ENCODE measurements at places on chromosomes 5 and 9. TPM values are rescaled to one million over a fixed set of nuclear protein-coding genes. Genes with fewer than 3 reads are reported as not detected.

ADAMTS2 gene
- total RNA-seq: not detected

PCAT7 gene
- total RNA-seq: not detected

HDAC3 gene
- total RNA-seq: 101 TPM

CNTNAP3 gene
- total RNA-seq: 0.71 TPM

SLC6A7 gene
- not detected for total RNA-seq

SPATA31D4 gene
- total RNA-seq: not detected

GABRG2 gene
- total RNA-seq: not detected

REEP2 gene
- total RNA-seq: 0.42 TPM

ZNF354C gene
- 6.3 TPM for total RNA-seq

OR13C4 gene
- not detected for total RNA-seq

- H3K4me1 ChIP-seq: peaks cover 33% of the 10 kb centered on the region
- peak overlapping the region; percentile 84 for H3K4me3 ChIP-seq
- H3K36me3 ChIP-seq: no peaks in the 10 kb centered on the region
Observed at GRCh38 chr9:69175486-69175885, 1.4 kb downstream of the TJP2 start.

- no peaks in the 10 kb centered on the region for H3K27me3 ChIP-seq
- H3K36me3 ChIP-seq: no peaks in the 10 kb centered on the region
- no peaks in the 10 kb centered on the region for H3K4me1 ChIP-seq
Observed at GRCh38 chr9:3850098-3850497, 324.3 kb upstream of the RFX3 start.

- H3K27me3 ChIP-seq: peaks cover 13% of the 10 kb centered on the region
- DNase-seq: no peak
- H3K27ac ChIP-seq: no peak overlapping the region
- H3K4me1 ChIP-seq: no peaks in the 10 kb centered on the region
- H3K36me3 ChIP-seq: no peaks in the 10 kb centered on the region
- H3K4me3 ChIP-seq: no peak overlapping the region
Observed at GRCh38 chr5:154110716-154111115, 71.9 kb downstream of the MFAP3 start.

DNA sequence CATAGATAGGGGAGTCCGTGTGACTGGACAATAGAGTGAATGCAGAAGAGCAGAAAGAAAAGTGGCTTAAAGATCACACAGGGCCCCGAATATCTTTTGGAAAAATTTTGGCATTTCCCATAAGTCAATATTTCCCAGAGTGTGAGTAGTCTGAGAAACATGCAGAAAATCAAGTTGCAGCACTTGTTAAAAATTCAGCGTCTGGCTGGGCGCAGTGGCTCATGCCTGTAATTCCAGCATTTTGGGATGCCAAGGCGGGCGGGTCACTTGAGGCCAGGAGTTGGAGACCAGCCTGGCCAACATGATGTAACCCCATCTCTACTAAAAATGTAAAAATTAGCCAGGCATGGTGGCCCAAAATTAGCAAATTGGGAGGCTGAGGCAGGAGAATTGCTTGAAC is 227.0 kb downstream of the DRD1 start:
- H3K36me3 ChIP-seq: no peaks in the 10 kb centered on the region
- H3K27ac ChIP-seq: no peak overlapping the region
- H3K27me3 ChIP-seq: peaks cover 5% of the 10 kb centered on the region

DNA sequence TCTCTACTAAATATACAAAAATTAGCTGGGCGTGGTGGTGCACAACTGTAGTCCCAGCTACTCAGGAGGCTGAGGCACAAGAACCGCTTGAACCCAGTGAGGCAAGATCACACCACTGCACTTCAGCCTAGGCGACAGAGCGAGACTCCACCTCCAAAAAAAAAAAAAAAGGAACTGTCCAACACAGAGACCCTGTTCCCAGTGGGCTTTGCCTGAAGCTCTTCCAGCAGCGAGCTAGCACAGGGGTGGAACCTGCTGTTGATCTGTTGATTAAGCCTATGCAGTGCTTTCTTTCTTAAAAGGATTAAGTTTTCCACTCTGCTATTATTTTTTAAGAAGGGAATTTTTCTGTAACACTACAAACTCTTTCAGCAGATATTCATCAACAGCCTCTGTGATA is 171.0 kb upstream of the TUT7 start:
- H3K4me3 ChIP-seq: no peak overlapping the region
- no peak overlapping the region for H3K27ac ChIP-seq
- DNase-seq: no peak
- peaks cover 2% of the 10 kb centered on the region for H3K27me3 ChIP-seq
- H3K4me1 ChIP-seq: no peaks in the 10 kb centered on the region

- H3K27me3 ChIP-seq: no peaks in the 10 kb centered on the region
- DNase-seq: no peak
- no peak overlapping the region for H3K4me3 ChIP-seq
- no peaks in the 10 kb centered on the region for H3K36me3 ChIP-seq
- no peaks in the 10 kb centered on the region for H3K4me1 ChIP-seq
Observed at GRCh38 chr9:116238776-116239340, 85.3 kb downstream of the PAPPA start.

DNA sequence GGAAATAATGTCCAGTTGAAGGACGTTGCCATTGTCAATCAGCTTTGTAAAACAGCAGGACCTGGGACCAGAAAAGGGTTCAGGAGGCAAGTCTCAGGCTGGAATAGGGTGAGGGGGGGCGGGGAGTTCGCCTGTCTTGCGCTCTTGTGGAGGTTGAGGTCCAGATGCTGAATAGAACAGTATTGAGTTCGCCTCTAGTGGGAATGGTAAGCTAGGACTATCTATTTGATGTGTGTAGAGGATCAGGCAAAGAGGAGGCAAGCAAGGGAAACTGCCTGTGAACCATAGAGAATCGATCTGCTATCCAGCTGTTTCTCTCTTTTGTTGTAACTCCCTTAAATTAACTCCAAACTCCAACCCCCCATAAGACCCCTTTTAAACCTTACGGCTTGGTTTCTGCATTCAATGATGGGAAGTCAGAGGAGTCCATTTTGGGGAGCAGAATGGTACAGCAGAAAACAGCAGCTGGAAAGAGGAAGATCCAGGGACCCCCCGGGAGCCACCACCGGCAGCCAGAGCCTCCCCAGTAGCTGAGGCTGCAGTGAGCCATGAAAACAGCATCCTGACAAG is 133.7 kb downstream of the SLC28A3 start:
- H3K27ac ChIP-seq: no peak overlapping the region
- no peak overlapping the region for H3K4me3 ChIP-seq
- H3K36me3 ChIP-seq: no peaks in the 10 kb centered on the region
- H3K4me1 ChIP-seq: no peaks in the 10 kb centered on the region
- peaks cover 4% of the 10 kb centered on the region for H3K27me3 ChIP-seq

DNA sequence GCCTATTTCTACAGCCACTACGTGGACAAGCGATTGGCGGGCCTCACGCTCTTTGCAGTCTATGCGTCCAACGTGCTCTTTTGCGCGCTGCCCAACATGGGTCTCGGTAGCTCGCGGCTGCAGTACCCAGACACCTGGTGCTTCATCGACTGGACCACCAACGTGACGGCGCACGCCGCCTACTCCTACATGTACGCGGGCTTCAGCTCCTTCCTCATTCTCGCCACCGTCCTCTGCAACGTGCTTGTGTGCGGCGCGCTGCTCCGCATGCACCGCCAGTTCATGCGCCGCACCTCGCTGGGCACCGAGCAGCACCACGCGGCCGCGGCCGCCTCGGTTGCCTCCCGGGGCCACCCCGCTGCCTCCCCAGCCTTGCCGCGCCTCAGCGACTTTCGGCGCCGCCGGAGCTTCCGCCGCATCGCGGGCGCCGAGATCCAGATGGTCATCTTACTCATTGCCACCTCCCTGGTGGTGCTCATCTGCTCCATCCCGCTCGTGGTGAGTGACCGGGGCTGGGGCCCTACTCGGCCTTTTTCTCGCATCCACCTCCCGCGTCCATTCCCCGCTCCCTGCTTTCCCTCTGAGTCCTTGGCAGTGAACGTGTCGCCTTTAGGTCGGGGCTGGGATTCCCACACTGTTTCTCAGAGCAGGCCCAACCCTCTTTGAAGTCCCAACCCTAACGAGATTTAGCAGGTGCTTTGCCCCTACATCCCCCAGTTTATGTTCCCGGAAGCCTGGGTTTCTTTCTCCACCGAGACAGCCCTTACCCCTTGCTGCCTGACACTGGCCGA is 1.8 kb downstream of the PTGER4 start:
- DNase-seq: peak; percentile 55
- peak overlapping the region; percentile 98 for H3K4me3 ChIP-seq
- peaks cover 68% of the 10 kb centered on the region for H3K4me1 ChIP-seq
- peak overlapping the region; percentile 92 for H3K27ac ChIP-seq
- H3K27me3 ChIP-seq: no peaks in the 10 kb centered on the region
- peaks cover 65% of the 10 kb centered on the region for H3K36me3 ChIP-seq

GRCh38 chr9:27475057-27475595 is 49.0 kb upstream of the IFNK start:
- H3K36me3 ChIP-seq: peaks cover 28% of the 10 kb centered on the region
- peaks cover 87% of the 10 kb centered on the region for H3K4me1 ChIP-seq
- no peak overlapping the region for H3K4me3 ChIP-seq
- DNase-seq: no peak
- no peak overlapping the region for H3K27ac ChIP-seq

GRCh38 chr5:173857234-173857633 is 30.9 kb upstream of the CPEB4 start:
- H3K4me3 ChIP-seq: no peak overlapping the region
- H3K4me1 ChIP-seq: peaks cover 7% of the 10 kb centered on the region
- peaks cover 6% of the 10 kb centered on the region for H3K27me3 ChIP-seq
- no peak for DNase-seq
- H3K27ac ChIP-seq: no peak overlapping the region

DNA sequence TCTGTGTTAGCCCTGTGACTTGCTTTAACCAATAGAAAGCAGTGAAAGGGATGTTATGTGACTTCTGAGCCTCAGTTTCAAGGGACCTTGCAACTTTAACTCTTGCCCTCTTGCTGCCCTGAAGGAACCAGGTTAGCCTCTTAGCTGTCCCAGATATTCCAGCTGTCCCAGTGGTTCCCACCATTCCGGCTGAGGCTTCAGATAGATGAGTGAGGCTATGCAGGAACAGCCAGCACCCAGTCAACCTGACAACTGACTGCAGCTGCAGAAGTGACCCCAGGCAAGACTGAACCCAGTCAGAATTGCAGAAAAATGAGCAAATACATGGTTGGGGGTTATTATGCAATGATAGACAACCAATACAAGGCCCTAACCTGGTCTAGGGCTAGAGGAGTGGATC is 10.4 kb upstream of the CDC23 start:
- H3K4me1 ChIP-seq: peaks cover 3% of the 10 kb centered on the region
- peaks cover 42% of the 10 kb centered on the region for H3K27me3 ChIP-seq
- H3K36me3 ChIP-seq: no peaks in the 10 kb centered on the region
- no peak for DNase-seq

DNA sequence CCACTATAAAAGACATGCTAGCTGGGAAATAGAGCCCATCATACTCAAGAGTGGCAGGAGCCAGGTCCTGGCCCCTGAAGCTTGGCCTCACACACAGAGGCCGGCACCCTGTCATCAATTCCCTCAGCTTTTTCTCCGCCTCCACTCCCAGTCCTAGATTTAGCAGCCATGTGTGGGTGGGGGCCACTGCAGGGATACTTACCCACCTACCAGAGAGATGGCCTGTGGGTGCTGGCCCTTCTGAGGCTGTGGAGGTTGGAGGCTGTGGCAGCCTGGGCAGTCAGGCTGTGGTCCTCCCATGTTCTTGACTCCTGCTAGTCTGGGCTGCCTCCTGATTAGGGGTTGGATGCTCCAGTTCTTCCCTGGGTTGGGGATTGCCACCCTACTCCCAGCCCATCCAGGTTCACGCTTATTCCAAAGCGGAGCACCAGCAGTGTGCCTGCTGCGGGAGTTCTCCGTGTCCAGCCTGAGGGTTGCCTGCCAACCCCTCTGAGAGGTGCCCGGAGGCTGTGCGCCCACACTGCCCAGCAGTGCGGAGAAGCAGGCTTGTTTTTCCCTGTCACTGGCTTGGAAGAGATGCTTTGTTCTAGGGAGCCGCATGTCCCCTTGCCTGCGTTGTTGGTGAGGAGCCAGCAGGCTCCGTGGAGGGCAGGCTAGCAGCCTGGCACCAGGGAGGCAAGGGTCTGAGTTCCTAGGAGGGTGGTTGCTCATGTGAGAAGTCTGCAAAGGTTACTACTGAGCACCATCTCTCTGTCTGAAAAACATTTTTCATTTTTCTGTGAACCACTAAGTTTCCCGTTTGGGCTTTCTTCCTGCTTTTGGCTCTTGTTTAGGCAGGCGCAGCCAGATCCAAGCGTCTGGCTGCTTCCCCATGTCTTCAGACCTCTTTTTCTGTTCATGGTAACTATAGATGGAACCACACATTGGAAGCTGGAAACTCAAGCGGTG is 7.5 kb downstream of the SLC22A5 start:
- no peaks in the 10 kb centered on the region for H3K27me3 ChIP-seq
- H3K27ac ChIP-seq: no peak overlapping the region
- H3K4me3 ChIP-seq: no peak overlapping the region
- peaks cover 16% of the 10 kb centered on the region for H3K36me3 ChIP-seq
- peaks cover 5% of the 10 kb centered on the region for H3K4me1 ChIP-seq

DNA sequence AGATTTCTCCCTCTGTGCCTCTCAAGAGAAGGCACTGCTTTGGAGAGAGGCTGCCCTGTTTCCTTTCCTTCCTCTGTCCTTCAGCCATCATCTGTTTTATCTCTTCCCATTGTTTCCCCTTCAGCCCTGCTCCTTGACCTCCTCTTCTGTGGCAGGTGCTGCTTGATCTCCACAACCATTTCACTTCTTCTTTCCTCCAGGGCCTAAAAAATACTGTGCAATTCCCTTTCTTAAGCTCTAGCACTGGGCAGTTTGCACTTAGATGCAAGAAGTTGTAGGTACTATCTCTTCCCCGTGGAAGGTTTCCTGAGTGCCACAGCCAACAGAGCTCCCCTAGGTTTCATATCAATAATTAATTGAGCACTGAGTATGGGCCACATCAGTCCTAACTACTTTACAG is 8.8 kb upstream of the ADRB2 start:
- H3K27me3 ChIP-seq: no peaks in the 10 kb centered on the region
- DNase-seq: no peak
- H3K36me3 ChIP-seq: no peaks in the 10 kb centered on the region
- H3K27ac ChIP-seq: peak overlapping the region; percentile 71
- no peak overlapping the region for H3K4me3 ChIP-seq
